ENCODE measurements at places on chromosomes 16 and 17.
A peak's percentile ranks its signal among the peaks of the same experiment; 100 is the strongest.

DNA sequence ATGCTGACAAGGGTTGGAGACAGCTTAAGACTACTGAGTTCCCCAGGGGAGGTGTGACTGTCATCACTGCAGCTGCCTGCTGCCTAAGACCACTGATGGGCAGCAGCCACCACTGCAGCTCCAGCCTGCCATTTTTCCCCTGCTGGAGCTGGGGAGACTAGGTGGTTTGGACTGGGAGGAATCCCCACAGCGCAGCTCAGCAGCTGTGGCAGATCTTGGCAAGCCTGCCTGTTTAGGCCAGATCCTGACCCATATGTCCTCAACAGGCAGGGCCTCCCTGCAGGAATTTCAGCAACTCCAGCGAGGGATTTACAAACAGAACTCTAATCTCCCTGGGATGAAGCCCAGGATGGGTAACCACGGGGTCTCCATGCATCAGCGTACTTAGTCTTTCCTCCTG is 356.4 kb upstream of the TOM1L1 start:
- no peak overlapping the region for H3K27ac ChIP-seq
- no peaks in the 10 kb centered on the region for H3K36me3 ChIP-seq
- H3K4me3 ChIP-seq: no peak overlapping the region
- no peak for DNase-seq
- H3K4me1 ChIP-seq: no peaks in the 10 kb centered on the region
- H3K27me3 ChIP-seq: no peaks in the 10 kb centered on the region

GRCh38 chr17:67554634-67555033 is 163.1 kb upstream of the NOL11 start:
- H3K27ac ChIP-seq: no peak overlapping the region
- no peak for DNase-seq
- no peaks in the 10 kb centered on the region for H3K4me1 ChIP-seq
- peaks cover 3% of the 10 kb centered on the region for H3K36me3 ChIP-seq

GRCh38 chr17:74041869-74042640 is 161.4 kb upstream of the RPL38 start:
- DNase-seq: no peak
- H3K36me3 ChIP-seq: no peaks in the 10 kb centered on the region
- H3K27me3 ChIP-seq: peaks cover 1% of the 10 kb centered on the region
- H3K27ac ChIP-seq: peak overlapping the region; percentile 86
- H3K4me1 ChIP-seq: peaks cover 21% of the 10 kb centered on the region

DNA sequence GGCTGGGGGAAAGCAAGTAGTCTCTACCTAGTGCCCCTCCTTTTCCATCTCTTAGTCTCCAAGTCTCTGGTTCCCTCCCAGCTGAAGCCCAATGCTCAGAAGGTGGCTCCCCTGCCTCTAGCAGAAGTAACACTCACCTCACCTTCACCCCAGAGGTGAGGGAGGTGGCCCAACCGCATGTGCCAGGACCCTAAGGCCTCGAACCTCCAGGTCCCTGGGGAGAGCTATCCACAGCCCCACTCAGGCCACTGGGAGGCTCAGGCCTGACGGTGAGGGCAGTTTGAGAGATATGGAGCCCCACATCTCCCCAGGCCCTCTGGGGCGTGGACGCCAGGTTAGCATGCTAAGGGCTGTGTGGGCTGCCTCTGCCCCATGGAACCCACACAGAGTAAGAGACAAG is 5.8 kb downstream of the CBLN1 start:
- H3K27me3 ChIP-seq: peaks cover 73% of the 10 kb centered on the region
- peaks cover 4% of the 10 kb centered on the region for H3K4me1 ChIP-seq
- peaks cover 2% of the 10 kb centered on the region for H3K36me3 ChIP-seq
- H3K27ac ChIP-seq: no peak overlapping the region
- no peak overlapping the region for H3K4me3 ChIP-seq

- DNase-seq: no peak
- H3K27ac ChIP-seq: no peak overlapping the region
- H3K4me3 ChIP-seq: no peak overlapping the region
- no peaks in the 10 kb centered on the region for H3K36me3 ChIP-seq
- H3K27me3 ChIP-seq: peaks cover 2% of the 10 kb centered on the region
These were observed 248.0 kb upstream of the GSE1 start for GRCh38 chr16:85365120-85365519.

- H3K27ac ChIP-seq: no peak overlapping the region
- no peak overlapping the region for H3K4me3 ChIP-seq
- H3K27me3 ChIP-seq: no peaks in the 10 kb centered on the region
- DNase-seq: no peak
- H3K4me1 ChIP-seq: peaks cover 6% of the 10 kb centered on the region
- H3K36me3 ChIP-seq: no peaks in the 10 kb centered on the region
These were observed 9.3 kb downstream of the PDE6G start for GRCh38 chr17:81646869-81647600.

All from chondrocyte (in vitro differentiated cells).